ENCODE measurements at places on chromosomes 13 and 19.

DNA sequence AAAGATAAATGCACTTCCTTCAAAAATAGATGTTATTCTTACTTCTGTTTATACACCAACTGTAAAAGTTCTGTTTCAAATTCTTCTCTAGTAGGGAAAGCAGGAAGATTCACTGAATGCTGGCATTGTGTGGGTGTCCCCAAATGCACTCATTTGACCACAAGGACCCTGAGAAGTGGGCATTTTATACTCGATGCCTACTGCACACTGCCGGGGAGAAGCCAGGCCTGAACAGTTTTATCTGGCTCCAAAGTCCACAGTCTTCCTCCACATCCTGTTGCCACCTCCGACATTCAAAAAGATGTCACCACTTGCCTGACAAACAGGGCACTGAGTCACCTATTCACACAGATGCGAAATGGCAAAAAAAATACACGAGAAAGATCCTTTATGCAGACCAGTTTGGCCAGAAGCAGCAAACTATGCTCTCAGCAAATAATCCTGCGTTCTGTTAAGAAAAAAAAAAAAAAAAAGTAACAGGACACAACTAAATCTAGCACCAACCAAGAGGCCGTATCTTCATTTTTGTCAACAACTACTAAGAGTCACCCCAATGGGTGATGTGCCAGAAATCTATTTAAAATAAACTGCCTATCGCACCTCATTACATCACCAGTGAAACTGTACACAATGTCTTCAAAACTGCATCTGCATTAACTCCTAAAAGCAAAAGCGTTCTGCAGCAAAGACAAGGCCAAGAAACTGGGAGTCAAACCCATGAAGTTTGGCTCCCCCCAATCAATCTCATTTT, 6.2 kb downstream of the ZC3H4 start:
- no peak for DNase-seq

DNA sequence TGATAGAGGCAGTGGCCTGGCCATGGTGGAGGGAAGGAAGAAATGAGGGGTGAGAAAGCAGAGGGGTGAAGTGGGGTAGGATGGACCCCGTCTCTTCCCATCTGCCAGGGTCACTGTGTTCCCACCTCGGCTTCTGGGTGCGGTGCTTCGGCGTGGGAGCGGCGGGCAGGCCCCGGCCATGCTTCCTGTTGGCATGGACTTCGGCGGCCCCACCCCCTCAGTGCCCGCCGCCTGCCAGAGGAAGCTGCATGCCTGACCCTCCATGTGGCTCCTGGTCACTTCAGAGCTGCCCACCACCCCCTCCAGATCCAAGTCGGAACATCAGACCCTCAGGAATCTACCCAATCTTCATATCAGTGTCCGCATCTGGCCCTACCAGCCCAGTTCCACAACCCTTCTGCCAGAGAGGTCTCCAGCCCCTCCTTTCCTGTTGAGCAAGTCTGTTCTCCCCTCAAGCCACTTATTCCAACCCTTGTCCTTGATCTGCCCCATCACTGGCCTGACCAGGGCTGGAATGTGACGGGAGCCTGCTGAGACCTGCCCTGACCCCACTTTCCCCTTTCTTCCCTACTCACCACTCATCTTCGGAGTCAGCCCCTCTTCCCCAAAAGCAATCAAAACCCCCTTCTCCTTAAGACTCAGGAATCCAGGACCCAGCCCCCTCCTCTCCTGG, 1.5 kb downstream of the KCNN4 start:
- DNase-seq = no peak

- no peak for DNase-seq
Measured at GRCh38 chr19:4742723-4743646, 19.3 kb upstream of the DPP9 start.

- no peak for DNase-seq
Measured at GRCh38 chr13:95207769-95208366, 93.4 kb downstream of the ABCC4 start.

DNA sequence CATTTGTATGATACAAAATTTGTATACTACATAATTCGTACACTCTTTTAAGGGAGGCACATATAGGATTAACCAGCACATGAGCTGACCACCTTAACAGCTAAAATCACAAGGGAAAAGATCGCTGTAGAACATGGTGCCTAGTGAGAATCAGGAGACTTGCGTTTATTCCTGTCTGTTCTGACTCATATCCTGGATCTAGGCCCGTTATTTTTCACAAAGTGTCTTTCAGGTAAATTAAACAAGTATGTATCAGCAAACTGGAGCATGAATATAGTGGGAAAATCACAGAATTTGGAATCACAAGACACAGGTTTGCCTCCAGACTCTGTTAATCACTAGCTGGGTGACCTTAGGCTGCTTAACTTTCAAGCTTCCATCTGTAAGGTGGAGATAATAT, 47.5 kb upstream of the ESD start:
- no peak for DNase-seq

DNA sequence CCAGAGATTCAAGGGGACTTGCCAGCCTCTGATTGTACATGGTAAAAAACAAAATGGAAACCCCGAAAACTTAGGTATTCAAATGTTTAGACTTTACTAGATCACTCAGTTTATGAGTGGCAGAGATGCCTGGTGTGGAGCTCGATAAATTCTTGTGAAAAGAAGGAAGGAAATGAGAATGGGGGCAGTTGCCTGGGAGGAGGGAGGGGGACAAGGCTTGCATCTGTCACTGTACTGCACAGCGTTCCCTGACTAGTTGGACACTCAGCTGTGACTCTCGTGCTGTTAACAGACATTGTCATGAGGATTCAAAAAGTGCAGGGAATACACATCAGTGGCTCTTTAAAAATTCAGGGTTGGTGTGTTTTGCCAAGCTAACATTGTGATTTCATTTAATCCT, 232.9 kb downstream of the ZIC5 start:
- no peak for DNase-seq

- DNase-seq = no peak
Measured at GRCh38 chr13:39035799-39036198, 2.1 kb downstream of the PROSER1 start.

GRCh38 chr19:11418094-11418548, 993 bp downstream of the RGL3 start:
- DNase-seq = no peak

GRCh38 chr19:18229474-18229873, 3.2 kb upstream of the PDE4C start:
- DNase-seq = no peak

Measured in left lobe of liver (tissue), 2 donors.